ENCODE measurements at places on chromosomes 7 and 10.
A peak's percentile ranks its signal among the peaks of the same experiment; 100 is the strongest.

DNA sequence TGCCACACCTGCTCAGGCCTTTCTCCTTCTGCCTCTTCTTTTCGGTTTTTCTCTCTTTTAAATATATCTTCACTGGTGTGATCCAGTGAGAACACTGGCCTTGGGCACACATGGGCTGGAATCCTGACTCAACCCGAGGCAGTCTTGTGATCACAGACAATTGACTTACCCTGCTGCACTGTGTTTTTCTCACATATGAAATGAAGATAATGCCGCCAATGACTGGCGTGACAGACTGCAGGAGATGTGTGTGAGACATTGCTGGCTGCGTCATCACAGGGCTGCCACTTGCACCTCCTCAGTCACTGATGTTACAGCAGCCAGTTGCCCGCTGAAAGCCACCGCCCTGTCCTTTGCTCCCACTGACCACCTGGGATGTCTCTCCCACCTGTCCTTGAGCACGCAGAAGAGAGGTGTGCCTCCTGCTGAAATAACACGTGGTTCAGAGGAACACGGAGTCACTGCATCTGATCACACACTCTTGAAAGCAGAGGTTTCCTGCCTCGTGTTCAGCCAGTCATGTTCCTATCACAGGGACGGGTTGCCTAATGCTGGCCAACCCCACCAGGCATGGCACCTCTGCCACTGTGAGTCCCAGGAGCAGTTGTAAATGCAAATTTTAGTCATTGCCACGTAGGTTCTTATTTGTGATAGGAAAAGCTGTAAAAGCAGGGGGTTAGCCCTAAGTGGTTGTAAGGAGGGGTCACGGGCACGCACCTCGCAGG lies 124.6 kb upstream of the LANCL2 start:
- no peak for DNase-seq

- DNase-seq = no peak
Measured at GRCh38 chr10:76763376-76763775, 874.2 kb downstream of the KCNMA1 start.

GRCh38 chr7:149456506-149457421 lies 4.1 kb downstream of the ZNF777 start:
- DNase-seq = no peak

- peak; percentile 44 for DNase-seq
Measured at GRCh38 chr10:117544711-117545140, 2.2 kb downstream of the EMX2 start.

GRCh38 chr7:22190736-22191135 lies 166.2 kb downstream of the RAPGEF5 start:
- DNase-seq = no peak

GRCh38 chr10:86100581-86101061 lies 266.0 kb downstream of the GRID1 start:
- no peak for DNase-seq

DNA sequence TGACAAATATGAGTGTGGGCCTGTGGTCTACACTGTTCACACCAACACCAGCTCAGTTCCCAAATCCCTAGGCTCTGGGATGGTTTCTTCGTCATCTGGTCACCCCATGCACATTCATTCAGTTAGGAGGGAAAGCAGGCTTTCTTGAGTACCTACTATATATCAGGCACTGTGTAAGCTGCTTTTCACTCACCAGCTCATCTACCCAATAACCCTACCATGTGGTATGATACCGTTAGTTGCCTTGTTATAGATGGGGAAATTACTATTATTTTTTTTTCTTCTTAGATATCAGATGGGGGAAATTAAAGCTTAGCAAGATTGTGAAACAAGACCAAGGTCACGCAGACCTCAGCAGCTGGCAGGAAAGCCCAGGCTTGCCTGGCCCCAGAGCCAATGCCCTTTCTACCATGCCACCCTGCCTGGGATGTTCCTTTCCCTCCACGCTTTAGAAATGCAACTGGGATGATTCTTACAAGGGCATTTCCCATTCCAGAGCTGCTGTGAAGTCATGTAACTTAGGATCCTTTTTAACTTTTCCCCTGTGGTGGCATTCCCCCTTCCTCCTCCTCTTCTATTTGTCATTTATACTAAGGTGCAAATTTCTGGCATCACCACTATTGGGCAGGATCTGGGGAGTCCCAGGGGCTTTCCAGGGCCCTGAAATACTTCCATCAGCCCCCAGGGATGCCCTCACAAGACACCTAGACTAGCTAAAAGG lies 93.1 kb upstream of the EFCAB10 start:
- DNase-seq = no peak

DNA sequence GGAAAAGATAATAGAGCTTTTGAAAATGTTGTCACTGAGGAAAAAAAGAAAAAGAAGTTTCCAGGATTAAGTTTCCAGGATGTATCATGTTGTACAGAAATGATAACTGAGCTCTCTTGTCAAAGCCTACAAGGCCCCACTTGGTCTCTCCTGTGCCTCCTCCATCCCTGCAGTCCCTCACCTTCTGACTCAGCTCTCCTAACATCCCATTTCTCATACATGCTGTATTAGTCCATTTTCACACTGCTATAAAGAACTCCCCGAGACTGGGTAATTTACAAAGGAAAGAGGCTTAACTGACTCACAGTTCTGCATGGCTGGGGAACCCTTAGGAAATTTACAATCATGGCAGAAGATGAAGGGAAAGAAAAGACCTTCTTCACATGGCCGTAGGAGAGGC lies 3.8 kb upstream of the DGKI start:
- DNase-seq = no peak

GRCh38 chr7:159158125-159158887 lies 13.6 kb upstream of the VIPR2 start:
- DNase-seq = no peak

DNA sequence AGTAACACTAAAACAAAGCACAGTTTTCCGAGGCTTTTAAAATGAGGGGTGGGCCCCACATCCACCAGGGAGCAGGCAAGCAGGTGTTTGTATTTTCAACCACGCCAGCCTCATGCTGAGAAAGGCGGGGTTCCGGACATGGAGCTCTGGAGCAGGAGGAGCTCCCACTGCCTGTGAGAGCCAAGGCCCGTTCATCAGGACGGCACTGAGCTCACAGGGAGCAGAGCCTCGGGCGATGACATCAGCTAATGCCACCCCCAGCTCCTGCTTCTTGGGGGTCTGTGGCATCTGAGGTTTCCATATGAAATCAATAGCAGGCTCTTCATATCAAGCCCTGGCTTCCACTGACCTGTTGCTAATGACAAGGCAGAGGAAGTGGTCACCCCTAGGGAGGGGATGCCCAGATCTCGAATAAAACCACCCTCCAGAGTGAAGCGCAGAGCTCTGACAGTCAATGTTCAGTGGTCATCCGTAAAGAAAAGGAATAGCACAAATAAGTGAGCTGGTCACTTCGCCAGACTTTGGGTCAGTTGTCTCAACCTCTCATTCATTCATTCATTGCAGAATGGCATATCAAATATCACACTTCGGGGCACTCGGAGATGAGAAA lies 89.1 kb downstream of the TNS3 start:
- no peak for DNase-seq

GRCh38 chr7:77985232-77985973 lies 186.8 kb downstream of the PHTF2 start:
- peak; percentile 14 for DNase-seq

GRCh38 chr7:114944745-114945625 lies 23.1 kb downstream of the MDFIC start:
- DNase-seq = peak; percentile 76

GRCh38 chr10:23341004-23341403 lies 3.6 kb downstream of the C10orf67 start:
- peak; percentile 82 for DNase-seq

All from kidney (tissue), 22 donors.